ENCODE measurements at places on chromosomes 2 and 18. TPM values are rescaled to one million over a fixed set of nuclear protein-coding genes. Genes with fewer than 3 reads are reported as not detected.

Gene CFAP65
- 0.18 TPM for total RNA-seq

Gene STEAP3
- 27.3 TPM for total RNA-seq

- DNase-seq: no peak
These were observed 91.3 kb downstream of the MEIS1 start for GRCh38 chr2:66526180-66526579.

- DNase-seq: no peak
These were observed 44.5 kb downstream of the LTBP1 start for GRCh38 chr2:32991091-32991845.

Gene HRH4
- not detected for total RNA-seq

Gene TBR1
- not detected for total RNA-seq

Data from PC-3 (cell line).